ENCODE measurements at places on chromosomes 2 and 18.
A peak's percentile ranks its signal among the peaks of the same experiment; 100 is the strongest.

- no peak for DNase-seq
These were observed 465.5 kb upstream of the ID2 start for GRCh38 chr2:8216397-8216796.

GRCh38 chr18:76679259-76679658 is 143.1 kb upstream of the ZNF236 start:
- no peak for DNase-seq

DNA sequence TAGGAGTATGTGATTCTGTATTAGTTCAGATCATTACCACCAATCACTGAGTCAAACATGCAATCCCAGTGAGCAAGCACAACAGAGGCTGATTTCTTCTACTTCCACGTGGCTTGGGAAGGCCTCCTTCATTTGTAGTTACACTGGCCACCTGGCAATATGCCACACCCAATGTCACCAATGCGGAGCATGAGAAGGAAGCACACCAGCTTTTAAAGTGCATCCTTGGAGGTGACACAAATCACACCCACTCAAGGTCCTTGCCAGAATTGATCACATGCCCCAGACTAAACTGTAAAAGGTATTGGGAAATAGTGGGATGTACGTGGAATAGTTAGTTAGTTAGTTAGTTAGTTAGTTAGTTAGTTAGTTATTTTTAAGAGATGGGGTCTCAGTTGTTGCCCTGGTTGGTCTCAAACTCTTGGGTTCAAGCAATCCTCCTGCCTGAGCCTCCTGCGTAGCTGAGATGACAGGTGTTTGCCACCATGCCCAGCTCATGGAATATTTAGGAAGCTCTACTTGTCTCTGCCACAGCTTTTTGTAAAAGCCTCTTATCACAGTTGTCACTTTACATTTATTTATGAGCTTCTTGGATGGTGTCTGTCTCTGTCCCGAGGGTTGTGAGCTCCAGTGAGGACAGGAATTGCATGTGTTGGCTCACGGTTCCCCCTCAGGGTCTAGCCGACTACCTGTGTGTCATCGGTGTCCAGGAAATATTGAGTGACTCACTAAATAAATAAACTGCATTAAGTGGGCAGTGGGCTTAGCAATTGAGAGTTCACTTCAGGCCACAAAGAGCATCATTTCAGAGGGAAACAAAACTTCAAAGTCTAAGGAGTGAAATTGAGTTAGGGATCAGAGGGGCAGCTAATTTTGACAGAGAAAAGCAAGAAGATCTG is 28.1 kb upstream of the CAB39 start:
- DNase-seq: no peak

- DNase-seq: no peak
These were observed 56.0 kb downstream of the METTL4 start for GRCh38 chr18:2515171-2515787.

DNA sequence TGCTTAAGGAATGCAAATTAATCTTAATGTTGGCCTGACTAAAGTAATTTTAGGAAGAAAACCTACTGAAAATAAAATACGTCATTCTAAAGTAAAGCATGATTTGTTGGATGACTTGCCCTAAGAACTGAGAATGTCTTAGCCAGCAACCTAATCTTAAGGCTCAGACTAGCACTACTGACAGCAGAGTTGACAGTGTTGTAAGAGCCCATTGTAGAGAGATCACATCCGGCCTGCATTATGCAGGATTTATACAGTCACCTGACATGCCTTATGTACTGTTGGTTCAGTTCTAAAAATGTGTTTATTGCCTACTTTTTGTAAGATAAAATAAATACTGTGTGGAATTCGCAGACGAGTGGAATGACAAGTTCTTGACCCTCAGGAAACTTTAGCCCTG is 82.3 kb downstream of the TMEM185B start:
- DNase-seq: no peak

- no peak for DNase-seq
These were observed 255.2 kb downstream of the RAD51AP2 start for GRCh38 chr2:17262854-17263569.

DNA sequence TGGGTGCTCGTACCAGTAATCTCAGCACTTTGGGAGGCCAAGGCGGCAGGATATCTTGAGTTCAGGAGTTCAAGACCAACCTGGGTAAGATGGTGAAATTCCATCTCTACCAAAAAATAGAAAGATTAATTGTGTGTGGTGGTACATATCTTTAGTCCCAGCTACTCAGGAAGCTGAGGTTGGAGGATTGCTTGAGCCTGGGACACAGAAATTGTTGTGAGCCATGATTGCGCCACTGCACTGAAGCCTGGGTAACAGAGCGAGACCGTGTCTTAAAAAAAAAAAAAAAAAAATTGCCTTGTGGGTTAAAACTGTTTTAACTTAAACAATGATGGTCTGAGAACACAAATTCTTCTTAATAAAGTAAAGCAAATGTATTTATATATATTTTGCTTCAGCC is 49.6 kb downstream of the ATP9B start:
- DNase-seq: no peak

- no peak for DNase-seq
These were observed 353.8 kb downstream of the RND3 start for GRCh38 chr2:150133623-150134022.

GRCh38 chr2:229530434-229530833 is 183.9 kb downstream of the DNER start:
- no peak for DNase-seq

DNA sequence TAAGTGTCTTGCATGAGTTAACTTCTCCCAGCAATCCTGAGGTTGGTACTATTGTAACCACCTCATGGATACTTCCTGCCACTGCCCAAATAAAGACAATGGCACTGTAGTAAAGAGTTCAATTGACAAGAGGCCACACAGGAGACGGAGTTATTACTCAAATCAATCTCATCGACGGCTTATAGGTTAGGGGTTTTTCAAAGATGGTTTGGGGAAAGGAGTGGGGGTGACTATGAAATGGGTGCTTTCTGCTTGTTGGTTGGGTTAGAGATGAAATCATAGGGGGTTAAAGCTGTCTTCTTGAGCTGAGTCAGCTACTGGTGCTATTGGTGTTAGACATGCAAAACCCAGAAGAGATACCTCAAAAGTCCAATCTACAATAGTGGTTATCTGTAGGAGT is 1258.0 kb upstream of the ZEB2 start:
- no peak for DNase-seq

DNA sequence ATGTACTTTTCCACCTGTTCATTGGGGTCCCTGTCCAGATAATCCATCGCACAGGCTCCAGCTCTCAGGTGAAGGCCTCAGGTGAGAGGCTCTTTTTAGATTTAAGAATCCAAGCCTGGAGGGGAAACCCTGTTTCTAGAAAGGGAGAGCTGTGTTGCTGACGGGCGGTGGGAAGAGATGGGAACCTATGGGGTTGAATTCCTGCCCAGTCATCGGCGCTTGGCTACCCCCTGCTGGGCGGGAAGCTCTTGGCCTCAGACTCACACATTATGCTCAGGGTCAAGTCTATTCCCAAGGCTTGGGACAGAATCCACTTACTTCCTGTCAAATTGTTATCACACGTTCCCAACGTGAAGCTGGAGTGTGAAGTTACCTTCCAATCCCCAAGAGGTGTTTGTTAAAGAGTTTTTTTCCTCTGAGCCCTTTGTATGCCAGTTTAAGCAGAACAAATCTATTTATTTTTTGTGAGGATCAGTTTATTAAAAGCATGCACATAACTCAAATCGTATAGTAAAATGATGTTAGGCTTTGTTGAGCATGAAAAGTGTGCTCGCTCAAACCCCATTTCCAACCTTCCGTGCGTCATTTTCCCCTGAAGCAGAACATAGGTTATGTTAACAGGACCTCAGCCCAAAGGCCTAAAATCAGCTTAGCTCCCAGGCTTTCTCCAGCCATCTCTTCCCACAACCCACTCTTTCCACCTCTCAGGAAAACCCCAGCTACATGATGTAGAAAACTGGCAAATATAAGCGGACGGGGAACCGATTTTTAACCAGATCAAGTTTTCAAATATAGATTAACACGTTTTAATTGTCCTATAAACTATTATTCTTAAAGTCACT is 181.7 kb upstream of the ETAA1 start:
- no peak for DNase-seq

GRCh38 chr2:128538396-128538795 is 219.7 kb upstream of the HS6ST1 start:
- DNase-seq: no peak

- peak; percentile 54 for DNase-seq
These were observed 26.7 kb downstream of the POLR1A start for GRCh38 chr2:86078774-86079545.

GRCh38 chr18:3060667-3061580 is 48.0 kb upstream of the LPIN2 start:
- DNase-seq: peak; percentile 55

- no peak for DNase-seq
These were observed 3.3 kb downstream of the GPR39 start for GRCh38 chr2:132419941-132420340.

DNA sequence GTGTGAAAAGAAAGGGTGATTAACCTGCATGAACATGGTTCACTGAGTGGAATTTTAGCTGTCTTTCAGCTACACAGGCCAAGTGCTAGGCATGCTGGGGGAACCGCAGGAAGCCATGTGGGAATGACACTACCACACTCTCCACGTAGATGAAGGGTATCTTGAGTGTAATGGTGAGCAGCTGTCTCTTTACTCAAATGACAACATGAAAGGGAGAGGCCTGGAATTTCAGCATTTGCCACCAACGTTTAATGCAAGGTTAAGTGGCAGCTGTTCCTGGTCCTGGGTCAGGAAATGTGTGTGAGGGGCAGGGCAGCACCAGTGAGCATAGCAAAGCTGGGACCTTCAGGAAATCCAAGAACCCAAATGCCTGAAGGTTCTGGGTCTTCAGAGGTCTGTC is 588.4 kb downstream of the SLC4A3 start:
- no peak for DNase-seq

DNA sequence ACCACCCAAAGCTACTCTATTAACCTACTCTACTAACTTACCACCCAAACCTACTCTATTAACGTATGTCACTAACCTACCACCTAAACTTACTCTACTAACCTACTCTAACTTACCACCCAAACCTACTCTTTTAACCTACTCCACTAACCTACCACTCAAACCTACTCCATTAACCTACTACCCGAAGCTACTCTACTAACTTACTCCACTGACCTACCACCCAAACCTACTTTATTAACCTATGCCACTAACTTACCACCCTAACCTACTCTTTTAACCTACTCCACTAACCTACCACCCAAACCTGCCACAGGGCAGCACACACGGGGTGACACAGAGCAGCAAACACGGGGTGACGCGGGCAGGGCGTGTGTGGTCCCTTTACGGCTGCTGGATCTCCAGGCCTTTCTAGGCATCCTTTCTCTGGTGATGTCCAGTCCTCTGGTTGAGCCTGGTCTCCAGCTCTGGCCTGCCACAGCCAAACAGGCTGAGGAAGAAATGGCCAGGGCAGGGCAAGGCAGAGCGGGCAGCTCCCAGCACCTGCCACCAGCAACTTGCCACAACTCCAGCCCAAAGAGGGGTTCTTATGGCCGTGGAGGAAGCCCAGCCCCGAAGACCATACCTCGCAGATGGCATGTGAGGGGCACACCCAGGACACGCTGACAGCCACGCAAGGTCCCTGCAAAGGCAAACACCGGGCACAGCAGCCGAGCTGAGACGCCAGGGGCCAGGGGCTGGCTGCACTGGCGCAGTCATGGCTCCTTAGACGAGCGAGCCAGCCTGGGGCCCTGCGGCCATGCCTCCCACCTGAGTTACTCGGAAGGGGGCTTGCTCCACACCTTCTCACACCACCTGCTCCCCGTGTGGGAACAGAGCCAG is 25.7 kb downstream of the PXDN start:
- no peak for DNase-seq

GRCh38 chr2:241966647-241967466 is 97.3 kb downstream of the RTP5 start:
- no peak for DNase-seq

- no peak for DNase-seq
These were observed 1389.1 kb upstream of the TMEFF2 start for GRCh38 chr2:193583638-193584400.

GRCh38 chr2:66862885-66863650 is 428.1 kb downstream of the MEIS1 start:
- DNase-seq: no peak
